ENCODE measurements at places on chromosomes 16 and 17.

DNA sequence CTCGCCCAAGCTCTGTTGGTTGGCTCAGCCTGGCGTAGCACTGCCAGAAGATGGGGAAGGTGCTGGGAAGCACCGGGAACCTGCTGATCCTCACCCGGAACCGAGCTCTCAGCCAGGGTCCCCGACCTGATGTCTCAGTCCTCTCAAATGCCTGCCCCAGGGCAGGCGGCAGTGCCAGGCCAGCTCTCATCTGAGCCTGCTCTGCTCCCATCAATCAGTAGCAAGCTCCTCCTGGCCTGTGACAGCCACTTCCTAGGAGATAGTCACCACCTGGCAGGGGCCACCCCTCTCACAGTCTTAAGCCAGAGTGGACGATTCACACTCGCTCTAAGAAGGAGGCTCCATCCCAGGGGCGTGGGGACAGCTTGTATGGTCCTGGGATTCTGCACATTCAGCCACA, 62.0 kb downstream of the ENGASE start:
- no peak for DNase-seq

GRCh38 chr16:54204756-54205155, 81.8 kb downstream of the IRX3 start:
- no peak for DNase-seq

GRCh38 chr16:53061256-53061655, 6.5 kb downstream of the CHD9 start:
- no peak for DNase-seq

GRCh38 chr17:35614810-35615209, 27.7 kb downstream of the AP2B1 start:
- no peak for DNase-seq

Measured in T-helper 9 cell (primary cell).